ENCODE measurements at places on chromosomes 3 and 15.

GRCh38 chr3:16875876-16876550, 8.7 kb upstream of the PLCL2 start:
- no peak for DNase-seq

- no peak for DNase-seq
Measured at GRCh38 chr15:75170711-75171341, 30.9 kb upstream of the C15orf39 start.

- no peak for DNase-seq
Measured at GRCh38 chr3:47612879-47613278, 34.2 kb upstream of the CSPG5 start.

DNA sequence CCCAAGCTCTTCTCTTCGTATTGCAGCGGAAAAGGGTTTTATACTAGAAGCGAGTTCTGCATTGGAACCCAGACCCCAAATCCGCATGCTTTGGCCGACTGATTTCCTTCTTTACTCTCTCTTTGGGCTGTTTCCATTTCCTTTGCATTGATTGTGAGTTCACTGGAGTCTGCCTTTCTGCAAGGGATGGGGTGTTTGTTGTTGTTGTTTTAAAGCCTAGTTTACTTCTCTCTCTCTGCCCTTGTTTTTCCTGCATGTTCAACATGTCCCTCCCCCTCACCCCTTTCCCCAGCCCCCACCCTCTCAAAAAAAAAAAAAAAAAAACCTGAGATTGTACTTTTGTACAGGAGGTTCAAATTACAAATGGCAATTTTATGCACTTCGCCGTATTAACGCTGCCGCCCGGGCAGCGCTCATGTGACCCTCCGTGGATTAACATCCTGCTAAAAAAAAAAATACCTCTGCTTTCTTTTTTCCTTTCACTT, 2.2 kb downstream of the NR2F2 start:
- DNase-seq: no peak

Measured in left kidney (tissue), 8 donors.